NCI-H2081 treated with DMSO at 0.1 percent for 48 hours (cell line): ENCODE measurements at places on chromosomes 3 and 15.

DNA sequence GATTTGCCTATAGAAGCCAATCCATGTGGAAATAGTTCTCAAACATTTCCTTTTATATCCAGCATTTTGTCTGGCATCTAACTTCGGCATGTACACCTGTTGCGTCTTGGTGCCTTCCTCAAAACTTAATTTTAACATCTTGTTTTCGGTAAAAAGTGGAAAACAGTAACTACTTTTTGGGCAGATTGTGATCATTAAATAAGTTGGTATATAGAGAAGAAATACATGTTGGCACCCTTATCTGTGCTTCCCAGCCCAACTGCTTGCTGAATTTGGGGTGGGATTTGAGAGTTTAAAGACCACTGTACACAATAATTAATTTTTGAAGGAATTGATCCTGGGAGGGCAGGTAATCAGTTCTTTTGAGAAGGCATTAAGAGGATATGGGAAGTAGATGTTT lies 566.8 kb downstream of the PDCD6IP start:
- DNase-seq, result no peak

DNA sequence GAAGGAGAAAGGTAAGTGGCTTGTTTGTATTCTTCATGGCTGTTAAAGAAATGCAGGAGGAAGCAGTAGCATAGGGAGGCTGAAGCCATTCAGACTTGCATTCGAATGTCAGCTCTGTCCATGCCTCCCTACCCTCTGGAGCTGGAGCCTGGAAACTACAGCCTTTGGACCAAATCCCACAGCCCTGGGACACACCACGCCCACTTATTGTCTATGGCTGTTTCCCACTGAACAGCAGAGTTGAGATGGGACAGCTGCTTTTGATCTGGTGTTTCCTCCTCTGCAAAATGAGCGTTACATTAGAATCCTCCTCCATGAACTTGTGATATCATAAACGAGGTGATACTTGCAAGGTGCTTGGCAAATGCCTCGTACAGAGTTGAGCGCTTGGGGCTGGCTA lies 3.6 kb downstream of the FAM107A start:
- no peak for DNase-seq

GRCh38 chr3:5255404-5256344 lies 68.2 kb downstream of the EDEM1 start:
- DNase-seq, result no peak

GRCh38 chr3:143847787-143848631 lies at the start of gene SLC9A9:
TSS of gene SLC9A9 (minus strand) at chr3:143848468. CDS start at chr3:143848322, 146 bp downstream.
- no peak for DNase-seq

GRCh38 chr3:9681723-9682081 lies 21.9 kb upstream of the CPNE9 start:
- DNase-seq, result no peak

DNA sequence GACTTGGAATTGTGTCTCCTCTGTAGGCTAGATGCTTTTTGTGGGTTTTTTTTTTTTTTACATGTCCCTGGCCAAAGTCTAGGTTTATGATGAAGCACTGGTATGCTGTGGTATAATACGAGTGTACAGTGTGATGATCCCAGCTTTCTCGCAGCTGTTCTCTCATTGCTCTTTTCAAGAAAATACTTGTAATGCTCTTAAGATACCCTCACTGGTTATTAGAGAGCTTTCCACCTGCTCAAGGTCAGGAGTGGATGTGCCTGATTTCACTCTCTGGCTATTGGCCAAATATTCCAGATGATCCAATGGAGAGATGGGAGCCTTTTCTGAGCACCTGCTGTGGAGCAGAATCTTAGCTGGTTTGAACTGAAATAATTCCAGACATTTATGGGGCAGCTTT lies 215.1 kb downstream of the MYRIP start:
- no peak for DNase-seq

DNA sequence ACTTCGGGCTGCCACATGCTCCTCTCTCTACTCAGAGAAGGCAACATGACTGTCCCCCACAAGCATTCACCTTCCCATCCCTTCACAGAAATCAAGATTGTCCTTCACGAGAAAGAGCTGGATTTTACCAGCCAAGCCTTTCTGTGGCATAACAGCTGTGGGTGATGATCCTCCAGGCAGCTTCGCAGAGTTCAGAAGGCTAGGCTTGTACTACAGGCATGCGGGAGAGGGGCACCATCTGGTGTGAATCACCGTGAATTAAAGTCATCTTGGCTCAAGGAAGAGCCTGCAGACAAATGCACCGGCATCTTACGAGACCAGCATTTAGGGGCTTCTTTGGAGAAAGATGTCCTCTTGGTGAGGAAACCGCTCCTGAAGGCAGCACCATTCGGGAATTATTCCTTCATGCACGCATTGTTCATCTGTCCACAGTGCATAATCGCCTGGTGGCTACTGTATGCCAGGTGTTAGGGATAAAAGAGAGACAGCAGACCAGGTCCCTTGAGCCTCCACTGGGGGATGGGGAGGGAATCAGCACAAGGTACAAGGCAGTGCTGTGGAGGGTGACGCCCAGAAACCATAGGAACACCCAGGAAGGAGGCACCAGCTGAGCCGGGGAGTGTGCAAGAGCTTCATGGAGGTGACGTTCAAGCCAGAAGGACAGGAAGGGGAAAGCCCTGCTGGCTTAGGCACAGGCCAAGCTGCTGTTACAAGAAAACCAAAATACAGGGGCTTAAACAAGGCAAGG lies 108.6 kb downstream of the TMEM266 start:
- no peak for DNase-seq

DNA sequence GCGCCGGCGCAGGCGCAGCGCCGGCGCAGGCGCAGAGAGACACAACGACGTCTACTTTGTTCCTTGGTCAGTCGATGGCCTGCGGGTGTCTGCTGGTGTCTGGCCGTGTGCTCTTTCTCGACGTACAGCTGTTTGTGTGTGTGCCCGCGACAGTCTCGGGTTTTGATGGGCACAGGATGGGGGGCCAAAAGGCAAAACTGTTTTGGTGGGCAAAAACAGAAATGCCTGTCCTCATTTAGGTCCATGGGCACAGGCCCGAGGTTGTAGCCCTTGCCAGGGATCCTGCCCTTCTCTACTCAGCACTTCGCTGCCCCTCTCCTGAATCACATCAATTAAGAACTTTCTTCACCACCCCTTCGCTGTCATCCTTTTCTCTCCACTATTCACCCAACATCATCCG lies 184.8 kb upstream of the CHL1 start:
- DNase-seq, result no peak

GRCh38 chr15:43527016-43527801 lies 9.8 kb downstream of the MAP1A start:
- no peak for DNase-seq

DNA sequence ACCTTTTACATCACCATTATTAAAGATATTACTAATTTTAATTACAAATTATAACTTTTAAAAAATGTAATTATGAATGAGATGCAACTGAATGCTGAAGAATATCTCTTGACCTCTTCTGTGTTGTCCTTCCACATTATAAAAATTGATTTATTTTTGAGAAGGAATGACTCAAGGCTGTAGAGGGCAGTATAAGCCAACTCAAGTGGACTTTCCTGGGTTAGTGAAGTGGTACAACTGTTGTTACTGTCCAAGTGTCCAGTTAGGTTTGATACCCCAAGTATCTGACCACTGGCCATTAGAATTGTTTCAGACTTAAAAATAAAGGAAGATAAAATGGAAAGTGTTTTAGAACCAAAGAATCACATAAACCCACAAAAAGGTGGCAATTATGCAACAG lies 51.9 kb downstream of the BBX start:
- no peak for DNase-seq
